CD8-positive, alpha-beta memory T cell (primary cell): ENCODE measurements at places on chromosomes 3 and 15. TPM values are rescaled to one million over a fixed set of nuclear protein-coding genes. Genes with fewer than 3 reads are reported as not detected.

Gene CASR
- not detected for polyA plus RNA-seq

DNA sequence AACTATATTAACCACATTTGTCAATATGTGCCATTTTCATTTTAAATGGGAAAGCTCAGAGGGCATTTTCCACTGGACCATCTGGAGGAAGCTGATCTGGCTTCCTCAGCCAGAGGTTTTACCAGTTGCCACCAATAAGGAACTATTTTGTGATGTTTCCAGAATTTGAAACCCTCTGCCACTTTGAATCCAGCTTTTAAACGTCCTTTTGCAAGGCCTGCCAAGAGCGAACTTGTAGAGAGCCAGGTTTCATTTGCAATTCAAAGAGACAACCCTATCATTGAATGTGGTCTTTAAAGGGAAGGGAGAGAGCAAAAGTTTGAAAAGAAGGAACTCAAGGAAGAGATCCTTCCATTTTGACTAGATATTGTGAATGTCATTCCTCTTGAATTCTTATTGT, 123.3 kb upstream of the CHL1 start:
- DNase-seq, result no peak

GRCh38 chr15:101010781-101011180, 91.6 kb downstream of the LRRK1 start:
- DNase-seq, result no peak

- DNase-seq, result no peak
Measured at GRCh38 chr3:12197475-12197874, 38.8 kb upstream of the TIMP4 start.

DNA sequence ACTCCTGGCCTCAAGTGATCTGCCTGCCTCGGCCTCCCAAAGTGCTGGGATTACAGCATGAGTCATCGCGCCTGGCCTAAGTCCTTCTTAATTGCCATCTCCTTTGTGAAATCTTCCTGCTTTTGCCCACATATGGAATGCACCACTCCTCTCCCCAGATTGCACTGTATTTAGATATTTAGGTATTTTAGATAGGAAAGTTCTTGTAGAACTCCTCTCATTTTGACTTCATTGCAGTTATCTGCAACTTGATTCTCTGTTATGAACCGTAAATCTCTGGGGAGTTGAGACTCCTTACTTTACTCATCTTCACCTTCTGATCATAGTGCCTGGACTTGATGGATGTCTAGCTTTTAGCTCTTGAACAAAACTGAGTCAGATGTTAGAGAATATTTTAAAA, 150.7 kb downstream of the AKAP13 start:
- DNase-seq, result no peak

DNA sequence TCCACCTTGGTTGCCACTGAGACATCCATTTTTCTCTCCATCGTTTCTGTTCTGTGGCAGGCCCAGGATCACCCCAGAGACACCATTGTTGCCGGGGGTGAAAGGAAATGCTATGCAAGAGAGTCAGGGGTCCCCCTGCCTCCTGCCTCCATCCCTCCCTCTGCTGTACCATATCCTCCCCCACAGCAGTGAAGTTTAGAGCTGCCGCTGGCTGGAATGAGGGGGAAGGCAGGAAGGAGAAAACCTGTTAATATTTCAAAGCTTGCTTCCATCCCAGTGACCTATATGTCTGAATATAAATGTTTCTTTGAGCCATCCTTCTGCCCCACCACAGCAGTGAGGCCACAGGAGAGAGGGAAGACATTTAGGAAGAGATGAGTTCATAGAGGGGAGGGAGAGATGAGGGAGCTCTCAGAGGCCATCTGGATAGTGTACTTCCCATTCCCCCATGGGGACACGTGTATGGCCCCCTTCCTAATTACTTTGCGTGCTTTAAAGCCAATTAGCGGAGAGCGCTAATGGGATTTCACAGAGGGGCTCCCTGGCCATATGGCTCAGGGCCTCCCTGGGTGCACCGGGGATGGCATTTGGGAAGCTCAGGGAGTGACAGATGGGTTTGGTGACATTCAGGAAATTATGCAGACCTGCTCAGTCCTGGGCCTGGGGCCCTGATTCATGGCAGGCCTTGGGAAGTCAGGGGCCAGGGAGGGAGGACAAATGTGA, 40.4 kb upstream of the CHRNB4 start:
- DNase-seq, result no peak

- DNase-seq, result no peak
Measured at GRCh38 chr3:104961851-104962250, 404.9 kb upstream of the ALCAM start.

DNA sequence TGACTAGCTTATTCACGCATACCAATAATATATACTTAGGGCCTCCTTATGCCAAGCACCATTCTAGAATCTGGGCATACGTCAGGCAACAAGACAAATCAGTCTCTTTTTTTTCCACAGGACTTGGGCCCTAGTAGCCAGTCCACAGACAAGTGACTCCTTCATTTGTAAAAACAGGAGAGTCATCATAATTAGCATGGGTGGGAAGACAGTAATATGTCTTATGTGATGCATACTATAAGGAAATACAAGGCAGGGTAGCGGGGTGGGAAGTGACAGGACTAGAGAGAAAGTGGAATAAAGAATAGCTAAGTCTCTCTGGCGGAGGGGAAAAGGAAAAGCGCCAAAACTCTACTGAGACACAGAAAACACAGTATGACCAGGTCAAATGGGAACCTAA, 439.6 kb upstream of the MDFIC2 start:
- no peak for DNase-seq

- no peak for DNase-seq
Measured at GRCh38 chr3:107950417-107950816, 140.4 kb downstream of the CD47 start.

DNA sequence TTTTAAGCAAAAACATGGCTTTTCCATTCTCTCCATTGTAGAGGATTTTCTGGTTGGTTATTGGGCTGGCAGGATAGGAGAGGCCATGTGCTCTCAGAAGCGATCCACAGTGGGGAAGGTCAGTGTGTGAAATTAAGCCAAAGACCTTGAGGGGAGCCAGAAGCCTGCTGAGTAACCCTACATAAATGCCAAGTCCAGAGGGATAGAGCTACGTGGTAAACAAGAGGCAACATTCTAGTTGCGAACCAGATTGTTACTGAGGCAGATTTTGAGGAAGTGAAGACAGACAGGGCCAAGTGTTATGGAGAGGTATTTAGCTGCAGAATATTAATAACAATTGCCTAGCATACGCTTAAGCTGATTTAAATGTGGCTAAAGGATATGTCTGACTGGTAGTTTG, 592.8 kb upstream of the GBE1 start:
- no peak for DNase-seq

DNA sequence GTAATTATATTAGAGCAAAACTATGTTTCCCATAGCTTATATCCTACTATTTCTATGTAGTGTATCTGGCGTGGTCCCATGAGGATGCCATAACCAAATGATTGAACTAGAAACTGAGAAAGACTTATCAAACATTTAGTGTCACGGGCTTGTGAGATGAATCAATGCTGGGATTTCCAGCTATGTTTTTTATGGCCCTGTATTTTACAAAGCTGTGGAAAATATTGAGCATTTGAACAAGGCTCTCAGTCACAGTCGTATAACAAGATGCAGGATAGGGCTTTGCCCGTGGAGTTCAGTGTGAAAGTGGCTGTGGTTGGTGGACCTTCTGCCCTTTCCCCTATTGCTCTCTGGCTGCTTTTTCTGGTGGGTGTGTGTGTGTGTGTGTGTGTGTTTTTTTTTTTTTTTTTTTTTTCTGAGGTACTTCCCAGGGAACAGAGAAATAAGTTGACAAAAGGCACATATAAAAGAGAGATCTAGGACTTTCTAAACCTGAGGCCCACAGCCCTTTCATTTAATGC, 60.7 kb downstream of the CACNA1D start:
- DNase-seq, result no peak

- no peak for DNase-seq
Measured at GRCh38 chr3:184532940-184533732, 28.4 kb upstream of the EPHB3 start.

DNA sequence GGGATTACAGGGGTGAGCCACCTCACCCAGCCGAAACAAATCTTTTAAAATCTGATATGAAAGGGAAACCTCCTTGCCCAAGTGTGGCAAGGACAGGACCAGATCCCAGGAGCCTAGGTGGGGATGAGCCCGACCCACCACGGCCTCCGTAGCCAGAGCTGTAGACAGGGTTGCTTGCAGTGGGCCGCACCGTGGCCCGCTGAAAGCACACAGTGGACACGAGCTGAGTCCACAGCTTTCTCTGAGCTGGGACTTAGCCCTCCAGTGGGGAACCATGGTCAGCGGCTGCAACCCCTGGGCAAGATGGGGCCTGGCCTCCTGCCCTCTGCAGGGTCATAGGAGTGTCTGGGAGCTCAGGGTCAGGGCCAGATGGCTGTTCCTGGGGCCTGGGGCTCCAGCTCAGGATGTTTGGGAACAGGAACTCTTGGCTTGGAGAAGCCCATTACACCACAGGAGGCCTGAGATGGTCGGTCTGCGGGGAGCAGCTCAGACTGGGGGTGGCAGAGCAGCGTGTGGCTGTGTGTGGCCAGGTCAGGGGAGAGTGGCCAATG, 24.7 kb downstream of the GP9 start:
- no peak for DNase-seq

DNA sequence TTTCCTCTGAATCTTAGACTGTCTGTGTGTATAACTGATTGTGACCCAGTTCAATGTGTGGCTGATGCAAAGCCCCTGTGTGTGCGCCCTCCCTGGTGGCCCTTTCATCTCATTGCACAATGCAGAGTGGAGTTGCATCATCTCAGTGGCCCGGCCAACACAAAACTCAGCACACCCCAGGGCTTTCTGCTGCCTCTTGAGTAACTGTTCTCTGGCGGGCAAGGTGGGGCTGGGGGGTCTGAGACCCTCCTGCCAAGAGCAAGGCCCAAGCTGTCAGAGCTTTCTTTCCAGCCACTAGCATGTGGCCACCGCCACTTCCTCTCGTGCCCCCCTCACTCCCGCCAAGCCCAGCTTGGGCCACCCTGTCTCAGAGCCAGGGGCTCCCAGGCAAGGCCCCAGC, 80.7 kb upstream of the ALDH1L1 start:
- no peak for DNase-seq

DNA sequence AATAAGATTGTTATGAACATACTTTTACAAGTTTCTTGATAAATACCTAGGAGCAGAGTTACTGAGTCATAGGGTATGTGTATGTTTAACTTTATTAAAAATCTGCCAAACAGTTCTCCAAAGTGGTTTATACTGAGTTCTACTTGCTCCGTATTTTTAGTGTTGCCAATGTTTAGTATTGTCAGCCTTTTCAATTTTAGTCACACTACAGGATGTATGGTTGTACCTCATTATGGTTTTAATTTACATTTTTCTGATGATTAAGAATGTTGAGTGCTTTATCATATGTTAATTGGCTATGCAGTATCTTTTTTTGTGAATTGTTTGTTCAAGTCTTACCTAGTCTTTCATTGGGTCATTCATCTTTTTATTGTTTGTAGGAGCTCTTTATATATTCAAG, 4.3 kb downstream of the TMOD3 start:
- no peak for DNase-seq

DNA sequence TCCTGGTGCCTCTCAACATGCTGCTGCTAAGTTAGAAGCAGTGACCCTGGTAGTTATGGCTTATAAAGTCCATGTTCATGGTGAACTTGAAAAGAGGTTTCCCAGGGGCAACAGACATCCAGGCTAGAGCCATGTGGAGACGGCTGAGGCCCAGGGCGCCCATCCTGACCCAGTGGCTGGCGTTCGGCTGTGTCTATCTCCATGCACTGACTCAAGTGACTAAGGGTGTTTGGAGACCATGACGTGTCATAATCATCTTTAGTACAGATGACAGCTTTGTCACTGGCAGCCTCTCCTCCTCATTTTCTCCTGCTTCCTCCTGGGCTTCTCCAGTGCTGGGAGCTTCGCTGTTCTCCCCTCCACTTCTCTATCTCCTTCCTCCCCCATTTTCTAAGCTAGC, 287.4 kb upstream of the LYSMD4 start:
- DNase-seq, result no peak

- DNase-seq, result no peak
Measured at GRCh38 chr3:50405249-50405648, 45.9 kb upstream of the TMEM115 start.

- DNase-seq, result no peak
Measured at GRCh38 chr3:13104511-13104910, 31.3 kb upstream of the IQSEC1 start.

DNA sequence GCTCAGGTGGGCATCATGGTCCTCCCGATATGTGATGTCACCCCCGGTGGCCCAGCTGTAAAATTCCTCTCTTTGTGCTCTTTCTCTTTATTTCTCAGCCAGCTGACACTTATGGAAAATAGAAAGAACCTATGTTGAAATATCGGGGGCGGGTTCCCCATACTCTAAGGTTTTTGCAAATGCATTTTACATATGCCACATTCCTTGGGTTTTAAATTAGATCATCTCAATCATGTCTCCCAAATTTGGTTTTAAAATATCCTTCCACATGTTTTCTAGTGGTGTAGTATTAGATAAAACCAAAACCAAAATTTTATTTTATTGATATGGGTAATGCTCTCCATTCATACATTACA, 4.4 kb upstream of the TMEM62 start:
- DNase-seq, result no peak

DNA sequence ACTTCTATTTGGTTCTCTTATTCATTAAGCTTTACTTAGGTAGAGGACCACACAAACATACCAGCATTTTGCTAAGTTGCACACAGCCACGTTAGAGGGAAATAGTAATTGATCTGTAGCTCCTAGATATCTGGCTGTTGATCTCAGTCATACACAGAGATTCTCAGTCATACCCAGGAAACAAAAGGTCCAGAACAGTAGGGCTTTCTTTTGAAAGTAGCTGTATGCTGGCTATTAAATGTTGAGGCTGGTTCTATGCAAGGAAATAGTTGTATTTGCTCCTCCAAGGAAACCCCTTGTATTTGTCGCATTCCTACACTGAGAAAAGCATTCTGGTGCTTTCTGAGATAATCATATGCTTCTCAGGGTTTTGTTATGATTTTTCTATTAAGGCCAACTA, 523.8 kb downstream of the SOX2 start:
- DNase-seq, result no peak

DNA sequence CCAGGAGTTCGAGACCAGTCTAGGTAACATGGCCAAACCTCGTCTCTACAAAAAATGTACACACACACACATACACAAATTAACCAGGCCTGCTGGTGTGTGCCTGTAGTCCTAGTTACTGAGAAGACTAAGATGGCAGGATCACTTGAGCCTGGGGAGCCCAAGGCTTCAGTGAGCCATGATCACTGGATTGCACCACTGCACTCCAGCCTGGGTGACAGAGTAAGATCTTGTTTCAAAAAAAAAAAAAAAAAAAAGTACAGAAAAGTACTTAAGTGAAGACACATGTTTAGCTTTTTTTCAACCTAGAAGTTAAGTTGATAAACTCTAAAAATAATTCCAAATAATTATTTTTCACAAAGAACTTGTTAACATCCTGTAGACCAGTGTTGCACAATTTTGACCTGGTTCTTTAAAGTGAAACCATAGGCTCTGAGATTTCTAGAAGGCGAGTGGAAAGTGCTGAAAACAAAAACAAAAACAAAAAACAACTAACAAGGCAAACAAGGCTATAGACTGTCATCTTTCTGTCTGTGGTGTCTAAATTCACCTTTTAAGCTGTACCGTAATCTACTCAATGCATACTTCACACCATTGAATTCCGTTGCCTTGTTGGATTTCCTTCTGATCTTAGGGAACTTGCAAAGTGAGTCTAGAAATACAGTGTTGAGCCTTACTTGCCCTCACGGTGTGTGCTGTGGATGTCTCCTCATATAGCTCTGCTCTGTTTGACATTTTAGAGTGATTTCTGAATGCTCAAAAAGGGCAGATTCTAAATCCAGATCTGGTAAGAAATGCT, 63.5 kb downstream of the CHST2 start:
- DNase-seq, result no peak
